ENCODE measurements at places on chromosomes 7 and 10.

DNA sequence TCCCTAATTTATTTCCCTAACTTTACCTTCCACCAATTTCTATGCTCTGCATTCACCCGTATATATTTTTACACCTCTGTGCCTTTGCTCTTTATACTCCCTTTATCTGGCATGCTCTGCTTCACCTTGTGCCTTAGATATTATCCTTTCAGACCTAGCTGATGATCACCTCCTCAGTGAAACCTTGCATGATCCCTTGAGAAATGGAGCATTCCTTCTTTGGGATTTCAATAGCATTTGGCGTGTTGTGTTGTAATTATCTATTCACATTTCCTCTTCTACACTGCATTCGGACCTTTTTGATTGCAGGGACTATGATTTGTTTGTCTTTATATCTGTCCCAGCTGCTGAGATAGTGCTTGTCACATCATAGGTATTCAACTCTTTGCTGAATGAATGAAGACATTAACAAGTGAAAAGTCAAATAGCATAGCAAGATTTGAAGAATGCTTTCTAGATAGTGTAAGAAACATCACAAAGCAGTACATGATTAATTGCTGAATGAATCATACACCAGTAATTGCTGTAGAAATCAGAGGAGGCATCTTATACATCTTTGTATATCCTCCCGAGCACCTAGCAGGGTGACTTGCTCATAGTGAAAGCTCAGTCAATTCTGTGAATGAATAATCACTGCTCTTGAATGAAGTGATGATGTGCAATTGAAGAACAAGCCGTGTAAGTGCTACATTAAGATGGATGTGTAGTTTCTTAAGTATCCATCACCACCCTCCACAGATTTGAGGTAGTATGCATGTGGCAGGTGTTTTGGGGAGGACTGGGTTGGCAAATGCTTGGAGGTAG, 2.0 kb upstream of the TM9SF3 start:
- DNase-seq, result no peak

GRCh38 chr7:21497072-21497471, 45.8 kb upstream of the DNAH11 start:
- no peak for DNase-seq

- no peak for DNase-seq
Observed at GRCh38 chr7:13231216-13231615, 543.8 kb downstream of the ARL4A start.

GRCh38 chr7:43058271-43059066, 54.0 kb upstream of the HECW1 start:
- DNase-seq, result no peak

- no peak for DNase-seq
Observed at GRCh38 chr10:12320892-12321291, 28.5 kb upstream of the CAMK1D start.

DNA sequence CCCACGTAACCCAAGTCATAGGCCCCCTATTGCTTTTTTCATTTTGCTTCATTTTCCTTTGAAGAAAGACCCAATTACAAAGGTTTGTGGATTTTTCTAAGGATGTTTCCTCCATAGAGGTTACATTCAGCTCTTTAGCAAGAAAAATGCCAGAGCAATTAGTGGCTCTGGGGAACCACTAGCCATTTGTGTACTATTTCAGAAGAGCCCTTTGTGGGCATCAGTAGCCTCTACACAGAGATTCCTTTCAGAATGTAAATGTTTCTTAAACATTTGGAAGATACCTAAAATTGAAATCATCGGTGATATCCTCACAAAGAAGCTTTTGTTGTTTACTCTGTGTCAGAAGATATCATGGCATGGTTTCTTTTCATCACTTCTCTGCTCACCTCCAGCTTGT, 291.0 kb upstream of the KMT2E start:
- no peak for DNase-seq

GRCh38 chr10:18252086-18252485, 111.9 kb downstream of the CACNB2 start:
- no peak for DNase-seq

GRCh38 chr10:53130337-53130736, 357.8 kb upstream of the MBL2 start:
- no peak for DNase-seq

DNA sequence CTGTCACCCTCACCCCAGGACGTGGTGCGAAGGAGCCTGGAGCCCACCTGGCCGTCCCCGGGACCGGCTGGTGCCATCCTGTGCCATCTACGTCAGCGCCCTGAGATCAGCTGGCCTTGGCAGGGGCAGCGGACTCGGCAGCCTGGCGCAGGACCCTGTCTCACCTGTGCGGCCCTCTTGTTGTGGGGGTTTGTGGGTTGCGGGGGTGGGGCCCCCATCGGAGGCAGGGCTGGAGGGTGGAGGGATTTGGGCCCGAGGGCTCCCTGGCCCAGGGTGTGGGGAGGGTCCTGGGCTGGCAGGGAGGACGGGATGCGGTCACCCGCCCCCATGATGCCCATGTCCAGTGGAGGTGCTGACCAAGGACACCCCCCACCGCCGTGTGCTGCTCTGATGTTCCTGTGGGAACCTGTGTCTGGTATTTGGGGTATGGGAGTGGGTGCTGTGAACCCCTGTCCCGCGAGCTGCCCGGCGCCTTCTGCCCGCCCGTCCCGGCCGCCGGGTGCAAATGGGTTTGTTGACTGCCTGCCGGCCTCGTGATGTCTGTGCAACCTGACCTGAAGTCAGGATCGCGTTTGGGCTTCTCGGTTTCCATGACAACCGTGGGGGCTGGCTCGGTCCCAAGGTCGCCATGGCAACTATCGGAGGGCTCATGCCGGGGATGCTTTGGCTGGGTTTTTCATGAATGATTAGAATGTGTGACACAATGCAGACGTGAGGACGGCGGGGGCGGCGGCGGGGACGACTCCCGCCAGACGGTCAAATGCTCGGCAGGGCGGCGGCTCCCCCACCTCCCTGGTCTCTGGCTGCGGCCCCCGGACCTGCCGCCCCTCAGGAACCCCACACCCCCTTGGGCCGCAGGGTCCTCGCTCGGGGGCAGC, 7.3 kb downstream of the MAFK start:
- peak; percentile 40 for DNase-seq

DNA sequence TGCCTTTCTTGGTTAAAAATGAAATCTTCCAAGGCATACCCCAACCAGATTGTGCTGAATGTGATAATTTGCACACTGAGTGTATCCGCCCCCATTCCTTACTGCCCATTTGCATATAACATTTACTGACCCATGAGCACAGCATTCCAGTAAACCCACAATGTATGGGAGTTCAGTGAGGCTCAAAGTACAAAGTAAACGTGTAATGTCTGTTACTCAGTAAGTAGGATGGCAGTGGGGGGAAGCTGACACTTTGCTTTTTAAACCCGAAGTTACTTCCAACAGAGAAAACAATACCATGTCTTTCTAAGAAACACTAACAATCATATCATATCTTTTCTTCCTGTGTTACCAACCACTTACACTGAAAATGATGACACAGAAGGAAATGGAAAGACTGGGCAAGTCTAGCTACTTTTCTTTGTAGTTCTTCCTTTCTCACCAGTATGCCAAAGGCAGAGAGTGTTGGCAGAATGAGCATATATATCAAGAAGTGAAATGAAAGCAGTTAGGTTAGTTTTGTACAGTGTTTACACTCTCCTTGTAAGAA, 27.1 kb upstream of the SOSTDC1 start:
- no peak for DNase-seq

- no peak for DNase-seq
Observed at GRCh38 chr10:88347597-88348304, 235.4 kb downstream of the RNLS start.

GRCh38 chr7:102129636-102130370, 156.9 kb upstream of the SH2B2 start:
- DNase-seq, result no peak
